Suprapubic skin (tissue), 4 donors: ENCODE measurements at places on chromosomes 6 and 20. TPM values are rescaled to one million over a fixed set of nuclear protein-coding genes. Genes with fewer than 3 reads are reported as not detected.

DNA sequence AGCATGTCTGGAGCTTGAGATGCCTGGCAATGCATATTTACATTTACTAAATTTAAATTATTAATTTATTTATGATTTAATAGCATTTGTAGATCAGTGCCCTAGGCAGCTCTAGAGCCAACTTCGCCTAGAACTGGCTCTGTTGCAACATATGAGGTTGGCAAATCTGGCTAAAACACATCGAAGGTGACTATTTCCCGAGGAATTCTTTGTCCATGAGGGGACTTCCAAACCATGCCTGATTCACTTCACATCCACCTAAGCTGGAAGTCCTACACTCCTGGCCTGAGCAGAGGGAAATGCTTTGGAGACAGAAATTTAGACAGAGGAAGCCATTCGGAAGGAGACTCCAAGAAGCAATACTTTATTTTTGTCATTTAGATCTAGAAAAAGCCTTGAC, 211.0 kb upstream of the ARG1 start:
- H3K4me1 ChIP-seq = no peaks in the 10 kb centered on the region
- no peaks in the 10 kb centered on the region for H3K27me3 ChIP-seq
- H3K4me3 ChIP-seq = no peak overlapping the region
- H3K27ac ChIP-seq = no peak overlapping the region
- DNase-seq = no peak

- no peak for DNase-seq
- no peak overlapping the region for H3K4me3 ChIP-seq
- no peak overlapping the region for H3K27ac ChIP-seq
- H3K36me3 ChIP-seq = no peaks in the 10 kb centered on the region
- peaks cover 24% of the 10 kb centered on the region for H3K4me1 ChIP-seq
Measured at GRCh38 chr6:137258170-137258569, 39.0 kb upstream of the IFNGR1 start.

DLL1 gene
- 47.5 TPM for total RNA-seq

- H3K4me1 ChIP-seq = peaks cover 30% of the 10 kb centered on the region
- H3K36me3 ChIP-seq = peaks cover 40% of the 10 kb centered on the region
- no peak for DNase-seq
- no peaks in the 10 kb centered on the region for H3K27me3 ChIP-seq
Measured at GRCh38 chr20:17939622-17940223, 28.9 kb downstream of the SNX5 start.

GRCh38 chr20:14882846-14883245, 545.4 kb upstream of the FLRT3 start:
- H3K27me3 ChIP-seq = no peaks in the 10 kb centered on the region
- no peak overlapping the region for H3K4me3 ChIP-seq
- no peak for DNase-seq
- no peak overlapping the region for H3K27ac ChIP-seq
- H3K36me3 ChIP-seq = no peaks in the 10 kb centered on the region

COL12A1 gene
- 46.6 TPM for total RNA-seq

GRCh38 chr6:166253281-166253681, 54.9 kb downstream of the PRR18 start:
- H3K27me3 ChIP-seq = peaks cover 29% of the 10 kb centered on the region
- H3K4me1 ChIP-seq = peaks cover 10% of the 10 kb centered on the region
- peak overlapping the region; percentile 47 for H3K4me3 ChIP-seq
- H3K27ac ChIP-seq = peak overlapping the region; percentile 28
- no peak for DNase-seq

PTPN1 gene
- total RNA-seq = 33.4 TPM

GRCh38 chr20:25683050-25683449, 13.6 kb downstream of the ZNF337 start:
- H3K27me3 ChIP-seq = no peaks in the 10 kb centered on the region
- H3K4me1 ChIP-seq = no peaks in the 10 kb centered on the region
- H3K27ac ChIP-seq = no peak overlapping the region
- no peak overlapping the region for H3K4me3 ChIP-seq
